ENCODE measurements at places on chromosomes 11 and 22. TPM values are rescaled to one million over a fixed set of nuclear protein-coding genes. Genes with fewer than 3 reads are reported as not detected.
A peak's percentile ranks its signal among the peaks of the same experiment; 100 is the strongest.

LGALS1 gene
- total RNA-seq = 587 TPM

POLR2F gene
- total RNA-seq = 80.7 TPM

DNA sequence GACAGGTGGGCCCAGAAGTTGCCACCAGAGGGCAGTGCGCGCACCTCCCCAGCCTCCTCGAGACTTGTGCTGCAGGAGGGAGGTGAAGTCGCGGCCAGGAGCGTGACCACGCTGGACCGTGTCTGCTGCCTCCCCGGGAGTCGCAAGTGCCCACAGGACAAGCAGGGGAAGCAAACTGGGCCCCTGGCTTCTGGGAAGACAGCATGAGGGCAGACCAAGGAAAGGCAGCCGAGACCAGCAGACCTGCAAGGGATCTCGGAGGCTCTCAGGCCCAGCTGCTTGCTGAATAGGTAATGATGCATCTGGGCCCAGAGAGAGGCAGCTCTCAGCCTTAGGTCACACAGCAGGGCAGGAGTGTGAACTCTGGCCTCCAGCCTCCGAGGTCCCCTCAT lies 17.0 kb upstream of the IL2RB start:
- peak; percentile 85 for DNase-seq

GRCh38 chr11:83538286-83538685 lies 252.1 kb upstream of the CCDC90B start:
- DNase-seq = no peak

DNA sequence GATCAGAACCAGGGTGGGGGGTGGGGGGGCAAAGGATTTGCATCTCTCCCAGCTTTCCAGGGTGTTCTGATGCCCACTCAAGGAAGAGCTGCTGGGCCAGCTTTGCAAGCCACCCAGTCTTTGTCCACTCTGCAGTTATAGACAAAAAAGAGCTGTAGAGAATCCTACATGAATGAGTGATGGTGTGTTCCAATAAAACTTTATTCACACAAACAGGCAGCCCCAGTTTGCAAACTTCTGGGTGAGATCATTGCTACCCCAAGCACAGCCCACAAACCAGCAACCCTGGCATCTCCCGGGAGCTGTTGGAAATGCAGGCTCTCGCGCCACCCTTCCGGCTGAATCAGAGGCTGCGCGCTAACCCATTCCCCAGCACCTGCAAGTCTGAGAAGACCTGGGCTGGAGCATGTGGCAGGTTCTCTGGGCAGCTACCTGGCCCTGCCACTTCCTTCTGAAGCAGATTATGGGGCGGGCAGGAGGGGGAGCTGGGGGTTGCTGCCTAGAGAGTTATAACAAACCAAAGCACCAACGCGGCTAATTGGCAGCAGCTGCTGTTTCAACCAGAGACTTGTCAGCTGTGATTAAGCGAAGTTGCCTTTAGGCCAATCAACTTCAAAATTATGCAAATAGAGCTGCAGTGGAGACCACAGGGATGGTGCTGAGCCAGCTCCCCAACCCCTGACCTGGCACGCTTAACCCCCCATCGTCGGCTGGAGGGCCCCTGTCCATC lies 3.8 kb upstream of the SHISAL1 start:
- no peak for DNase-seq

DNA sequence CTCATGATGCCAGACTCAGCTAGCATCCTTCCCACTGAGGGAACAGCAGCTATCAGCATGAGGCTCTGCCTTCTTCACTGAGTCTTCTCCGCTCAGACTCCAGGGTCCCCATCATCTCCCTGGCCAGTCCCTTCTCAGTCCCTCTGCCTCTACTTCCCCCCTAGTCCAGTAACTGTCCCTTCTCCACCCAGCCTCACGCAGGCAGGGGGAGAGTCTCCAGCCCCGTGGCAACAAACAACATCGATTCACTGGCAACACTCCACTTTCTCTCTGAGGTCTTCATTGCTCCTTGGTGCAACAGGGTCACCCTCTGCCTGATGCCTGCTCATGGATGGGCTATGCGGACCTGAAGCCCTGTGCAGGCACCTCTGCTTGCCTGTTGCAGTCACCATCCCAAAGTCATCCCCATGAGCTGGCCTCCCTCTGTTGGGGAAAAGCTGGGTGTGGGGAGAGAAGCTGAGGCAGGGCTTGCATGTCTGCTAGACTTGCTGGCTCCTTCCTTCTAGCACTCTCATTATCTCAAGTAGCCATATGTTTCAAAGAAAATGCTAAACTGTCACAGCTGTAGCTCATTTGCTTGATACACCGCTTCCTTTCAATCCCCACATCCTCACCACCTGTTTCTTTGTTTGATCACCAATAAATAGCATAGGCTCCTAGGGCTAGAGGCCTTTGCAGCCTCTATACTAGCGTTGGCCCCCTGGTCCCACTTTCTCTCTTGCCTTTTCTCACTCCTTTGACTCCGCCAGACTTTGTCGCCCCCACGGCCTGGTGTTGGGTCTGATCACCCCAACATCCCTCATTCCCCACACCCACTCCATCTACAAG lies 4.3 kb upstream of the BCR start:
- no peak for DNase-seq

EXT2 gene
- 61.3 TPM for total RNA-seq

DNA sequence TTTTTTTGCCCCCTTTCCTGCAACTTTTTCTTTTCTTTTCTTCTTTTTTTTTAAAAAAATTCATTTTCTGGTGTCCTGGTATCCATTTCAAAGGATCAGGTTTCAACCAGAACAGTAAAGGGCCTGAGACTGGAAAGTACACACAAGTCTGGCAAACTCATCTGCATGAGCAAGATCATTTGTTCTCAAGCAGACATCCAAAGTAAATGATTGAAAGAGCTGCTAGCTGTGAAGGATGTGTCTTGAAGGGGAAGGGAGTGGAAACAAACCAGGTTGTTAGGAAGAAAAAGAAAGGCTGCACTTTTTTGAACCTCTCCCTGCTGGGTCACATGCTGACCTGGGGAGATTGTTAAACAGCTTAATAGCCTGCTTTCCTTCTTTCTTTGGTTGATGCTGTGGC lies 5.3 kb downstream of the YAP1 start:
- peak; percentile 44 for DNase-seq

- no peak for DNase-seq
These were observed 373.4 kb downstream of the JRKL start for GRCh38 chr11:96763244-96763643.

GRCh38 chr11:86551288-86552092 lies 120.9 kb downstream of the ME3 start:
- DNase-seq = peak; percentile 65

DNA sequence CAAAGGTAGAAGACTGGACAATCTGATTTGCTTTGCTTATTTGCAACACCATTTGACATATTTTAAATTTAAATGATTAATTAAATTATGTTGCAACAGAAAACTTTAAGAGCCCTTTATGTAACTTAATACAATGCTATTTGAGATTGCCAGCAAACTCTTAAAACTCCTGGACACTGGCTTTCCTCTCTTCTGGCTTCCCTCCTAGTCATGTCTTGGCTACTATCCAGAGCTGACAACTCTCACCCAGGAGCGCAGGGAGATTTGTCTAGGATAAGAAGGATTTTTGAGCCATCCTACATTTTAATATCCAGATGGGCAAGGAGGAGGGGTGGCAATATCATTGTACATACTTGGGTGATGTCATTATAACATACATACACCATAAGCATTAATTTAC lies 134.3 kb downstream of the ELP4 start:
- no peak for DNase-seq

DNA sequence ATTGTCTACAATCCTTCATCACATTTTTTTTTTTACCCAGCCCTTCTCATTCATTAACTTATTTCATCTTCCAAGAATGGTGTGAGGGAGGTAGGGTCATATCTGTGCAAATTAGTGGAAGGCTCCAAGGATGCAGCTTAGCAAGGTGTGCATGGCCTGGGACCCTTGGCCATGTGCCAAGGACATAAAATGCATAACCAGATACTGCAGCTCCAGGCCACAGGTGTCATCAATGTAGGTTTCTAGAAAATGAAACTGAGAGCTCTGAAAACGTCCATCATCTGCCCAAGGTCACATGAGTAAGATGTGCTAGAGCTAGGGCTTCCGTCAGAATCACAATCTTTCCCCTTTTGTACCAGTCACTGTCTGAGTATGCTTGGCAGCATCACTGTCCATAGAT lies 29.8 kb downstream of the ANKK1 start:
- no peak for DNase-seq

DNA sequence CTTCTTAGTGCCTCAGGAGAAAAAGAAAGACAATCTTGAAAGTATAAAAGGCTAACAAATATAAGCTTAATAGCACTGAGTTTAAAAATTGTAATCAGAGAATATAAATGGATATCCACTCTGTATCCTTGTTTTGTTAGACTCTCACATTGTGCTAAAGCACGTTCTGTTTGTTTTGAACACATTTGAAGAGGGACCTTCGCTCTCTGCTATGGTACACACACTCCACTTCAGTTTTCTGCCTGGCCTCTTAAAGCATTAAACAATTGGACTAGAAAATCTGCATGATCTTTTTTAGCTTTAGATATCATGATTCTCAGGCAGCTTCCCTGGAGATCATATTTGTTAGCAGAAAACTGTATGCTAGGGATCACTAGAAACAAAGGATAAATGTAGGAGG lies 40.3 kb upstream of the PGR start:
- DNase-seq = no peak

FJX1 gene
- 1.9 TPM for total RNA-seq

DNA sequence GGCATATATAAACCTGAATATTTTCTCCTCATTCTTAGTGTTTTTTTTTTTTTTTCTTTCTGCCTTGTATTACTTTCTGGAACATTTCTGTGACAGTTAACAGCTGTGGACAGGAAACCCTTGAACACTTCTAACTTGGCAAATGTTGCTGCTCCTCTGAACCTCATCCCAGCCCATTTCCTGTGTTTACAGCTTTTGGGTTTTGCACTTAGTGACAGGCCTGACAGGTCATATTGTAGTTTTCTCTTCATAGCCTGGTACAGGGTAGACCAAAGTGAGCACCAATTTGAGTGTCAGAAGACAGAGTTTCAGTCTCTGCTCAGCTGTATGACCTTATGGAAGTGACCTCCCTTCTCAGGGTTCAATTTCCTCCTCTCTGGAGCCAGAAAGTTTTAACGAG lies 91.6 kb downstream of the STIM1 start:
- DNase-seq = peak; percentile 50

DNA sequence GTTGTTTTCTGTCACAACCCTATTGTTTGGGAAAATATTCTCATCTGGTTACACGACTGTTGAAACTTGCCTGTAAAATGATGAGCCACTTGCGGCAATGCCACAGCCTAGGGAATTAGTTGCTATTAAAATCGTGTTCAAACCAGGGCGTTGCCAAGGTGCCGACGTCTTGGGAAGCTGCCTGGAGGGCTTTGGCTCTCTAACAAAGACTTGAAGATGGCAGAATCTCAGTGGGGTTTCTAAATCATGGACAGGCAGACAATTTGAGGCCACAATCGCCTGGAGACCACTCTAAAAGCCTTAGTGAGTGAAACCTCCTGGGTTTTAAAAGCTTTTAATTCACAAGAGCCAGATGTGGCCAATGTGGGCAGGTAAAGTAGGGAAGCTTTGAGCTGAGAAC lies 117.2 kb upstream of the BMAL1 start:
- DNase-seq = no peak

BAIAP2L2 gene
- 216 TPM for total RNA-seq

DNA sequence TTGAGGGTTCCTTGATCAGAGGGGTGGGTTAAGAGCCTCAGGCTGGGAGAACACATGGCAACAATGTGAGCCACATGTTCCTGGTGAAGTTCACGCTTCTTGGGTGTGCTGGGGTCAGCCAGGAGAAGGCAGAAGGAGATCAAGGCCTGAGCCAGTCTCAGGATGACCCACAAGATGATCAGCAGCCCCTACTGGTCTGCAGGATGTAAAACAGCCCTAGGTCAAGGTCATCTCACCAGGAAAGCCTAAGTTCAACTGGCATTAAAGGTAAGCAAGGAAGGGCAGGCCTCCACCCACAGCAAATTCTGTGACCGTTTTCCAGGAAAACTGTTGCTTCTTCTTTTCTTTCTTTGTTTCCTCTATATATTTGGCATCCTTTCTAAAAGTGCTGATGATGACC lies 156.7 kb upstream of the KIRREL3 start:
- no peak for DNase-seq

- no peak for DNase-seq
These were observed 101.2 kb upstream of the HSD17B12 start for GRCh38 chr11:43579171-43579918.

DNA sequence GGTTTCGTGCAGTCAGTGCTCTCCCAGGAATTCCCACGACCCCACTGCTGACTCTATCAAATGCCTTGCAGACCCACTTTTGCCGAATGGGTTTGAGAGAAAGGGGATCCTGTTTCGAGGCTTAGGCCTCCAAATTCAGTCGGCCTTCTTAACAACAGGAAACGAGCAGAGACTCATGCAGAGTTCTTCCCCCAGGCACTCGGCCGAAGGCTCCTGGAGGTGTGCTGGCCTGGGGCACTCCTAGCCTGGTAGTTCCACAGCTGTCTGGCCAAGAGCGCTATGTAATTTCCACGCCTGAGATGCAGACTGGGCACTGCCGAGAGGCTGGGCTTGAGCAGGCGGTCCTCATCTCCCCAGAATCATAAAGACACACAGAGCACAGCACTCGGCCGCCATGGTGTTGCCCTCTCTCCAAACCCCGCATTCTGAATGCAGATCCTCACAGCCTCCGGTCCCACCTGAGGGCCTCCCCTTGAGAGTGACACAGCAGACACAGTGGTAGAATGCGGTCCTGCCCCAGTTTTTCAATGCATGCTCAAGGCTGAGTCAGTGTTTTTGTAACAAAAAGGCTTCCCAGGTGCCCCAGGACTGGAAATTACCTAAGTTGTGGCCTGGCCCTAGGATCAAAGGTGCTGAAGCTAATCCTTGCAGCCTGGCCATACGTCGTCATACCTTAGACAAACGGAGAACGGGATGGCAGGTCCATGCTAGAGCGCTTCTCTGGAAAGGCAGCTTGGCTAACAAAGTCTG lies 30.2 kb upstream of the BID start:
- no peak for DNase-seq

DNA sequence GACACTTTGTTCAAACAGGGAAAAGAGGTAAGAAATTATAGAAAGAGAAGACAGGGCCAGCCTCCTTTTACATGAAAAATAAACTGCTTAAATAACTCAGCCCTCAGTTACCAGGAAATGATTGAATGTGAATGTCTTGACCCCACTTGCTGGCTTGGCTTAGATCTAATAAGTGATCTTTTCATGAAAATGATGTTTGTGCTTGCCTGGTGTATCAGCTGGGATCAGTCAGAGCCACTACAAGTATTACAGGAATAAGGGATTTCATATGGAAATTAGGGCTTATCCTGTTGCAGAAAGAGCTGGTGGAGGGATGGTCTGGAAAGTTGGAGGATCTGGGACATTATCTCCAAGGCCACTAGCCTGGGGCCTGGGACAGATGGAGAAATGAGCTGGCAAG lies 51.8 kb downstream of the COMMD9 start:
- no peak for DNase-seq

GRCh38 chr11:109304159-109304558 lies 117.8 kb upstream of the C11orf87 start:
- DNase-seq = no peak

- DNase-seq = no peak
These were observed at the start of gene LRRC10B for GRCh38 chr11:61507962-61508861. Gene LRRC10B, plus strand, starts transcription at chr11:61508749. Its CDS starts 250 bp downstream, at chr11:61508999.

TRIM49C gene
- not detected for total RNA-seq
